Activated naive CD8-positive, alpha-beta T cell treated with anti-CD3 and anti-CD28 coated beads, Interleukin-2, amount 50 U/mL, for 16 hours (primary cell): ENCODE measurements at places on chromosomes 11 and 22.

- no peak for DNase-seq
These were observed 14.9 kb downstream of the EIF4ENIF1 start for GRCh38 chr22:31474743-31475142.

DNA sequence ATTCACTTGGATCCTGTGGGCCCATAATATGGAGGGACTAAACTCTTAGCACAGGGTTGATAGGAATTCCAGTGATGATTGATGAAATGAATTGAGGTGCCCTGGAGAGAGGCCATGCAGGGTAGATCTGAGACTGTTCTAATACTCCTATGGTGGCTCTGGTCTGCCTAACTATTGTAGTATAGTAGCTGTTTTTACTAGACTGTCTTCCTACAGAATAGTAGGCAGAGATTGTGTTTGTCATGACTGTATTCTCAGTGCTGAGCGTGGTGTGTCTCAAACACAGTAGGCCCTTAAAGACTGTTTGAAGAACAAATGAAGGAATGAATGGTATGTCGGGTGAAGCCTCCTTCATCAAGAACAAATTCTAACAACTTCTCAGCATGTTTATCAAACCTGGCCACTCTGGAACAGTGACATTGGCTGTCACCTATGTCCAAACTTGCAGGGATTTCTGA lies 107.0 kb upstream of the SESN3 start:
- no peak for DNase-seq

- no peak for DNase-seq
These were observed 14.5 kb downstream of the CDON start for GRCh38 chr11:126048197-126048596.

- DNase-seq: no peak
These were observed 14.9 kb downstream of the RAC2 start for GRCh38 chr22:37229012-37229804.

DNA sequence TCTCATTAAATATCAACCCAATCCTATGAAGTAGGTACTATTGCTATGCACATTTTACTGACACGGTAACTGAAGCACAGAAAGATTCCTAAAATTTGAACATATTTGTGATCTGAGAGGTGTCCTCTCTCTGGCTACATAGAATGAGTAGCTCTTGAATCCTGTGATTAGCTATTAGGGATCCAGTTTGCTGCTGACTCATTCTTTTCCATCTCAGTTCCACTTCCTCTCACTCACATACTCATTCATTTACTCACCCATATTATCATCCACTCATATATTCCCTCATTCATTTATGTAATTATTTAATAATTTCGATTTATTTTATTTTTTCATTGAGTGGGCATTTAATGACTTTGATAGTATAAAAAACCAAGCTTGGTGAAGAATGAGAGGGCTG lies 42.7 kb downstream of the OR5B17 start:
- DNase-seq: no peak

DNA sequence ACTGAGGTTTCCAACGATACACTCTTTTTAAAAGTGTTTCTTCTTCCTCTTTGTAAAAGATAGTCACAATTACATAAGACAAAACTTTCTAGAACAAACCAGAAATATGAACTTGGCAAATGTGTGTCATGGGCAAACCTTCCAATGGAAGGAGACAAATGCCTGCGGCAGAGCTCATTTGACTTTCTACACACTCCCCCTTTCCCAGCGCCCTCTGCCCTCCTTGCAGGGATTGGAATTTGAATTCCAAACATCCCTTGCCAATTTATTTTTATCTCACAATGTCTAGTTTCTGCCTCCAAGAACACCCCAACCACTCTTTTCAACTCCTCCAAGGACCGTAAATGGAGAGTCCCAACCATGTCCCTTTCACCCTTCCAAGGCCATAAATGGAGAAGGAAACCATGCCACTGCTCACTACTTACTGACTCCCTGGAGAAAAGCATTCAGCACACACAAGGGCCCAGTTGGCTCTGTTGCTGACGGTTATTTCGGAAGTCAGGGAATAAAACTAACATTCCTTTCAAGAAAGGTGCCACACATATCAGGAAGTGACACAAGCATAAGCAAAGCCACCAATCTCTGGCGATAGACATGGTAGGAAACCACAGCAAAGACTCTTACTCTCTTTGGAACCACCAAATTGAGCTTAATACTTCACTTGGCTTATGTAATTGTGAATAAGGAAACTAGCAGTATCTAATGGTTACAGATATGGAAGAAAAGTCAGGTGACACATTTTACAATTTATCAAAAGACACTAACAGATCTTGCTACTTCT lies 15.0 kb upstream of the ESAM start:
- DNase-seq: no peak

DNA sequence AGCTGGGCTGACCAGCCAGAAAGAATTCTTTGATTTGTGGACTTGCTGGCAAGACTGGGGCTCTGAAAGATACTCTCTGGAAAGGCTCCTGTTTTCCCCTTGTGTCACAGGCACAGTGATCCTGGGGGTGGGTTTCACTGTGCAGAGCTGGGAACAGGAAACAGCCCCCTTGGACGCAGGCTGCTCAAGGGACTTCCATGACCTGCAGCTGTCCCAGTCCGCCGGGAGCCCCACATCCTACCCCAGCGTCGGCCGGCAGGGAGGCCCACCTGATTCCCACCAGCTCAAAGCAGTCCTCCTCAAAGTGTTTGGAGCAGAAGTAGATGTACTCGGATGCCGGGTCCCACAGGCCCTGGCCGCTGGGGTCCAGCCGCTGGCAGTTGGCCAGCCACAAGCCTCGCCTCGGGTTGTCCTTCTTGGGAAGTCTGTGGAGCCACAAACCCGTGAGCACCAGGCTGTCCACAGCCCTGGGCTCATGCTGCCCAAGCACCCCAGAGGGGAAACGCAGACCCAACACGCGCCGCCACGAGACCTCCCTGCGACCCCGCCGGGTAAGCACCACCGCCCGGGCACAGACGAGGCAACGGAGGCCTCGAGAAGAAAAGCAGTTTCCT lies 824 bp downstream of the THAP7 start:
- no peak for DNase-seq

DNA sequence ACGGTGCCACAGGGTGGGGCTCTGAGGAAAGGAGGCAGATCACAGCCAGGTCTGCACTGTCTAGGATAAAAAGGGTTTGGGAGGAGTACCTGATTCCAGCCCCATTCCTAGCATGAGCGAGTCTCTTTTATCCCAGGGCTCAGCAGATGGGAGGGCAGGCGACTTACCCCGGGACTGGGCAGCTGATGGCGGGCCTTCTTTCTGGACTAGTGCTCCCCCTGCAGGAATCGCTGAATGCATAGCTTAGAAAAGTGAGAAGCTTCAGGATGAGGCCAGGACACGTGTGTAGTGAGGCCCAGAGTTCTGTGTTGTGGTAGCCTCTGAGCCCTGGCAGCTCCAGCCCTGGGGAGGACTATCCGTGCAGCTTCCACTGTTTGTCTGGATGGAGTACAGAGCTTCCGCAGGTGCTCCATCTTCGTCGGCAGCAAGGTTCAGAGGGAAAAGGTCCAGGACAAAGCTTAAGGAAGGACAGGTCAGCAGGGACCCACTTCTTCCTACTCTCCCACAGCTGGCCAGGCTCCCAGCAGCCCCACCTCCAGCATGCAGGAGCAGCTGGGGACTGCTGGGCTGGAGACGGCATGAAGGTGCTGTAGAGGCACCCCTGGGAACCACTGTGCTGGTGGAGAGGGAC lies 30.4 kb downstream of the COMMD9 start:
- DNase-seq: no peak

- no peak for DNase-seq
These were observed 80.2 kb downstream of the CCDC34 start for GRCh38 chr11:27282806-27283205.

DNA sequence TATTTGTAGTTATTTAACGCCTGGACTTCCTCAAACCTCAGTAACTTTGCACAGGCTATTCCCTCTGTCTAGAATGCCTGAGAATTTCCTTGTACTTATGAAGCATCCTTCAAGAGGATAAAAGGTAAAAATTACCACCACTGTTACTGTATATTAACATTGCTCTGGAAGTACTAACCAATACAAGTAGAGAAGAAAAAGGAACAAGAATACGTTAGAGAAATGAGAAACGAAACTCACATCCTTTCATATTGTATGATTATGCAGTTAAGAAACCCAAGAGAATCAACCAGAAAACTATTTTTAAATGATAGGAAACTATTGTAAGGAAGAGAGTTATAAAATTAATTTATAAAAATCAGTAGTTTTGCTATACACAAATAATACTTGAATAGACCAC lies 48.2 kb upstream of the OR5P2 start:
- no peak for DNase-seq
